ENCODE measurements at places on chromosomes 3 and 15.

DNA sequence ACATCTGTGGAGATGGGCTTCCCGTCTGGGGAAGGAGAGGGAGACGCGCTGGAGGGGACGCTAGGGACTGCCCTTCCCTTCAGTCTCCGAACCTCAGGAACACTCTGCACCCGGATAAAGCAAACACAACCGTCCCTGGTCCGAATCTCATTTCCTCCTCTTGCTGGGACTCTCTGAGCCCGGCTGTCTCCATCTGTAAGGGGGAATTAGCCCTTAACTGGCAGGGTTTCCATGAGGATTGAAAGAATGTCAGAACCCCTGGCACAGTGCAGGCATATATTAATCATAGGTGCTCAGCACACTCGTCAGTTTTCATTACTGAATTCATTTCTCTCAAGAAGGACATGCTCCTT lies 19.1 kb upstream of the IGDCC3 start:
- DNase-seq: no peak

- DNase-seq: no peak
Measured at GRCh38 chr3:33318710-33319380, 41.6 kb downstream of the FBXL2 start.

DNA sequence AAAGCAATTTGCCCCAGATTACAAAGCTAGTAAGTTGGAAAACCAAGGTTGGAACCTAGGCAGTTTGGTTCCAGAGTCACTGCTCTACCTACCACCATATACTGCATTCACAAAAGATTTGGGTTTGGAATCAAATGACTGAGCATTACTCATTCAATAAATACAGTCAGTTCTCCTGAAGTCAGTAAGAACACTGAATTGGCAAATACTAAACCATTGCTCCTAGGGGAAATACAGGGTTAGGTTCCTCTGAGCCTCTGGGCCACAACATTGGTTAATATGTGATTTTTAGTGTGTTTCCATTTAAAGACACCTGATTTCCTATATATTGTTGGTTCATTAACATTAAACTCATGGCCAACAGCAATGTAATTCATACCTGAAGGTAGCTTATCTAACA lies 2.1 kb upstream of the EIF5A2 start:
- no peak for DNase-seq

DNA sequence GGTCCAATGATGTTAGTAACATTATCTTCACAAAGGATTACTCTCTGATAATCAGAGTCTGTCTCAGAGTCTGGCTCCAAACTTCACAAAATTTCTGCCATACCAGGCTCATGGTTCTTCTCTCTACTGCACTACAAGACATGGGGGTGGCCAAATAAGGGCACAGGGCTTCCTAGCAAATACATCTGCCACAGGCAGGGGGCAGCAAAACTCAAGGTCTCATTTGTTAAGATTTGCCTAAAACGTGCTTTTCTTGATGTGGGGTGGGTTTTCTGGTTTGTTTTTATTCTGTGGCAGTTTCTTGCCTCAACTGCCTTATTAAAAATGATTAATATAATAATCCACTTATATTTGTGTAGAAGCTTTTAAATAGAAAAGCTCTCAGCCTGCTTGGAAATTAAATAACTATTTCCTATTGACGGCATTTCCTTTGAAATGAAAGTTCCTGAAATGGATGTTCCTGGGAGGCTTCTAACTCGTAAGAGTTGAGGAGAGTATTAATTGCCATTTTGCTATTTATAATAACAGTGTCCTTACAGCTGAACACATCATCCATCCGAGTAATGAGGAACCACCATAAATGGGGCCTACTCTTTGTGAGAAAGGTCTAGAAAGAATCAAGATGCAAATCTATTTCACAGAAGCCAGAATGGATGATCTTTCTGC lies 53.8 kb downstream of the SST start:
- no peak for DNase-seq

- DNase-seq: no peak
Measured at GRCh38 chr3:96706509-96706908, 107.9 kb upstream of the EPHA6 start.

- no peak for DNase-seq
Measured at GRCh38 chr3:83928903-83929302, 1029.9 kb upstream of the CADM2 start.

DNA sequence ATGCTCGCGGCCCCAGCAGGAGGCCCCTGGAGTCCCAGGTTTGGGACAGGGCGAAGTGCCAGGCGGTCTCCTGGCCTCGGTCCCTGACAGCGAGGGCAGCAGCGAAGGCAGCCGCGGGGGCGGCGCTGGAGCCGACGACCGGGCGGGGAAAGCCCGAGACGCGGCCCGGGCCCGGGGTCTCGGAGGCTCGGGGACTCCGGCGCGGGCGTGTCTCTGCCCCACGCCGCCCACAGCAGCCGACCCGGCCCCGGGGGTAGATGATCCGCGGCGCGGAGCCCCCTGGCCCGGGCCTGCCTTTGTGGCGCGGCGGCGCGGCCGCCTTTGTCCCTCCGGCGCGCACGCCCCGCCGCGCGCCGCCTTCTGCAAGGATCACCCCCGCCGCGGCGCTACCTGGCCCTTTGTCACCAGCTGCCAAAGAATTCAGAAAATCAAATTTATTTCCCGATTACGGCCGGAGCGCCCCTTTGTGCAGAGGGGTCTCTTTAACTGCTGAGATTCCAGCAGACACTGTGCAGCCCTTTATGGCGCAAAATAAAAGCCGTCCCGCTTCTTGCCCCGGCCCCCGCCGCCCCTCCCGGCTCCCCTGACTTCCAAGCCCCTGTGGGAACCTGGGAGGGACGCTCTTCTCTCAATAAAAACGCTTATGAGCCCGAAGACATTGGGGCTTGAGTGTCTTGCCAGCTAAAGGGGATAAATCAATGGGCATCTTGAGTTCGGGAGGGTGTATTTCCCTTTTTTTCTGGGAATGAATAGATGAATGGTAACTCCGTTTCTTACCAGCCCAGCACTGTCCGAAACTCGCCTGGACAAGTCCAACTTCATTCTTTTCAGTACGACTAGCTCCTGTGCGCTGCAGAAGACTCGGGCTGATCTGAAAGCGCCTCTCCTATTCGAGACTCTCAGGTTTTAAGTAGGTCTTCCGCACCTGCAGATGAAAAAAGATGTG lies 68.4 kb downstream of the HES1 start:
- no peak for DNase-seq

GRCh38 chr3:52912885-52913731 lies 15.8 kb upstream of the STIMATE start:
- DNase-seq: no peak

- DNase-seq: no peak
Measured at GRCh38 chr3:151460774-151461450, at the start of gene IGSF10. TSS of gene IGSF10 (minus strand) at chr3:151461061. CDS start at chr3:151458709, 2,352 bp downstream.

- no peak for DNase-seq
Measured at GRCh38 chr3:149186721-149187120, 34.9 kb downstream of the CP start.

DNA sequence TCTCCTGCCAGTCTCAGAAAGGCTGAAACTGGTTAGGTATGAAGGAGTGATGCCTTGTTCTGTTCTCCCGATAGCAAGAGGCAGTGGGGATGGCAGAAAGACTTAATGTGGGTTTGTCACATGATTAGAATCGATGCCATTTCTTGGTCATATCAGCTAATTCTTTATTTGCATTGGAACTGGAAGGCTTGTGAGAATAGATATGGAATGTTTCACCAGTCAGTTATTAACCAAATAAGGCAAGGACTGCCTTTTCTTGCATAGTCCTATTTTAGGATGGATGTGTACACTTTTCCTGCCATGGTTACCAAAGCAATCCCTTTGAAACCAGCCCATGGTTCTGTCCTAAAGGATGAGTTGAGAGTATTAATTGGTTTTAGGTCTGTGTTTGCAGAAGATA lies 33.7 kb downstream of the FILIP1L start:
- no peak for DNase-seq

GRCh38 chr3:186237915-186238314 lies 124.1 kb downstream of the DGKG start:
- DNase-seq: no peak

GRCh38 chr3:49257187-49257586 lies 19.8 kb downstream of the C3orf62 start:
- DNase-seq: no peak

GRCh38 chr3:155805204-155805801 lies 775 bp downstream of the C3orf33 start:
- DNase-seq: no peak

DNA sequence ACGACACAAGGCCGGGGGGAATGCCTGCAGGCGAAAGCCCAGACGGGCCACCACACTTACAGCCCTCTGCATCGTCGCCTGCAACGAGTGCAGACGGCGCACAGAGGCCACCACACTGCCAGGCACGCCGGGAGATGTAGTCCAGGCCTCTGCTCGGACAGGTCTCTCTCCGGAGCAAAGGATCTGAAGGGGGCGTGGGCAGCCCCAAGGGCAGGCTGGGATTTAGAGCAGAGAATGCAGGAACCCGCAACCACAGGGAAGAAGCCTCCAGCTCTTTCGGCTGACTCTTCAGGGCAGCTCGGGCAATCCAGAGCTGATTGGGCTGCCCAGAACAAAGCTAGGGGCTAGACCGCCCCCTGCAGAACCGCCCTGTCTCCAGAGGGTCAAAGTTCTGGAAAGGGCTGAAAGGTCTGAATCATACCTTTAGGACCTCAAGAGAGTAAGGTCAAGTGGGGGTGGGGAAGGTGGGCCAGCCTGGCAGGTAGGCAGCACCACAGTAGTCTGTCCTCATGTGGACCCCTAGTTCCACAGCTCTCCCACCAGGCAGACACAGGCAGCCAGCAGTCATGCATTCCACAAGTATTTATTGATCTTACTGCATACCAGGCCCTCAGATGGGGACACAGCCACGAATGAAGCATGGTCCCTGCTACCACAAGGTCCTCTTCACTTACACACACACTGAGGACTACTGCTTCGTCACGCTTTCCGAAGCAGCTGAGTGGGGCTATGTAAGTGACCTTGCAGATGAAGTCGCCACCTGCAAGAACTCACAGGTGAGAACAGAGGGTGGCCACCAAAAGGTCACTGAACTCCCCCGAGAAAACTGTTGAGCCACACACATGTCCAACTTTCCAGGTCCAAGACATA lies at the start of gene AMT:
Gene AMT (minus strand): TSS at position 95 of the 870 bp plus-strand sequence. CDS start 23 bp downstream, at position 72.
- DNase-seq: no peak

GRCh38 chr3:25380222-25380739 lies 47.8 kb upstream of the RARB start:
- no peak for DNase-seq

DNA sequence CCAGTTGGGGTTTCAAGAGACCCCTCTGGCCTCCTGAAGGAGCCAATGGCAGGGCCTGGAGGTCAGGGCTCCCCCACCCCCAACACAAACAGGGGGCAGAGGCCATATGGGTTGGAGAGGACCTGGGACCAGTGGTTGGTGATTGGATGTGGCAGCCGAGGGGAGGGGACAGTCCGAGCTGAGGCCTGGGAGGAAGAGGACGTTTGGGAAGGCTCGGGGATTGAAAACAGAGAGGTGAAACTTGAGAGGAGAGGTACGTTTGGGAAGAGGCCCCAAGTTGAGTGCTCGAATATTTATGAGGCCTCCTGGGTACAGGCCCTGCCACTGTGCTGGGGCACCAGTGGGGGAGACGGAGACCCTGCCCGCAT lies 53.7 kb downstream of the DNAJB8 start:
- DNase-seq: no peak

GRCh38 chr3:17125738-17126442 lies 241.1 kb downstream of the PLCL2 start:
- DNase-seq: no peak

- no peak for DNase-seq
Measured at GRCh38 chr3:179079537-179079936, 7.9 kb upstream of the ZMAT3 start.

- no peak for DNase-seq
Measured at GRCh38 chr15:74201710-74202420, 722 bp downstream of the STRA6 start.

- DNase-seq: no peak
Measured at GRCh38 chr15:74417225-74417624, 16.5 kb downstream of the SEMA7A start.

DNA sequence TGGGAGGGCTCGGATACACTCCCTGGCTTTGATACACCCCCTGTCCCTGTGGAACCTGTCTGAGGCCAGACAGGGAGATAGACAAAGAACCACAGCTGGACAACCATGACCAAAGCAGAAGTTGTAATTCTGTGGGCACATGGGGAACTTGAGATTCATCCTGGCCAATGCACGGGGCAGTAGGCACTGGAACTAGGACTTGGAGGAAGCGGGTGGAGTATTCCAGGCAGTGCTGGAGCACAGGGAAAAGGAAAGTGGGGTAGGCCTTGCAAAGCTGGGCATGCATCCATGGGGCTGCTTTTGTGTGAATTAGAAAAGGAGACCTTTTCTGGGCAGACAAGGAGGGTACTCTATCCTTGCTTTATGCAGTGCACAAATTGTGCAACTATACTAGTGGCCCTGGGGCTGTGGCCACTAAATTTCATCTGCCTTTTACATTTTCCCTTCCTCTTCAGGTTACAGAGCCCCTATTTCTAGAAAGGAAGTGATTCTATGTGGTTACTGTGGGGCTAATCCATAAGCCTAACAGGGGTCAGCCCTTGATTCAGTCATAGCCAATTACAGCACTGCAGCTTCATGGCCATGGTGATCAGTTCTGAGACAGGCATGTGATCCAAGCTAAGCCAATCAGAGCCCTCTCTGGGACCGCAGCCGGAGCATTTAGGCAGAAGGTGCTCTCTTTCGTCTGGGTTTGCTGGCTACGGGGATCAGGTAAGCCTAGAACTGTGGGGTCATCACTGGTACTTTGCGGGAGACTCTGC lies 21.0 kb downstream of the CRABP1 start:
- no peak for DNase-seq

DNA sequence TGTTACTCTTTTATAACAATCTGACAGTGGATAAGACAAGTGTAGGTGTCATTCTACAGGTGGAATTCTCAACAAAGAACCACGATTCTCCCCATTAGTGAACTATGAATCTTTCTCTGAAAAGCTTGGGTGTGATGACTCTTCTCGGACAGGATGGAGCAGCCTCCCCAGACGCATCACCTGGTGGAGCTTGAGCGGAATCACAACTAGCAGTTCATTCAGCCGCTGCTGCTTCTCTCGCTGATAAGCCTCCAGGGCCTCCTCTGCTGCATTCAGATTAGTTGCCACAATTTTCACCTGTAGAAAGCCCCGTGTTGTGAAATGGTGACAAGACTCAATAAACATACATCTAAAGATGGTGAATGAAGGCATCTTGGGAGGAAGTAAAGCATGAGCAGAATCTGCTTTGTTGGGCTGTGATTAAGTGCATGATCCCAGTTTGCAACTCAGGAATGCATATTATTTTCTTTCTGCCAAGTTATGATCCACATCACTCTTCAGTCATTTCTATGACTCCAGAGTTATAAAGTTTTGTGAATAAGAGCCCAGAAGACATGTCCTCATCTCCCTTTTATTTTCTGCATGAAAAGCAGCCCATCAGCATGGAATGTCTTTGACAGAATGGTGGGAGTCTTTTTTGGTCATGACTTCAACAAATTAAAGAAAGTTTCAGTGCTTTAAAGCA lies 93.6 kb downstream of the BOC start:
- DNase-seq: no peak
